ENCODE measurements at places on chromosomes 16 and 17.

GRCh38 chr17:62971853-62972252 is 5.8 kb downstream of the TANC2 start:
- no peak for DNase-seq

DNA sequence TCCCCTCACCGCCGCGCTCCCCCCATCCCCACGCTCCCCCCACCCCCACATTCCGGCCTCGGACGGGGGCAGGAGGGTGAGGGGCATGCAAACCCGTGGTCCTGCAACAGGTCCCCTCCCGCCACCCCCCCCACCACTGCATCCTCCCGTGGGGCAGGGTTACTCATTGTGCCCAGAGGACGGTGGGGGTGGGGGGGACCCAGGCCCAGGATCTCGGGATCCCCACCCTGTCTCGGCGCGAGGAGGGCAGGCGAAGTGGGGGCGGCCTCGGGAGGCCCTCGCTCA is 8.5 kb downstream of the SLC22A31 start:
- DNase-seq: no peak

DNA sequence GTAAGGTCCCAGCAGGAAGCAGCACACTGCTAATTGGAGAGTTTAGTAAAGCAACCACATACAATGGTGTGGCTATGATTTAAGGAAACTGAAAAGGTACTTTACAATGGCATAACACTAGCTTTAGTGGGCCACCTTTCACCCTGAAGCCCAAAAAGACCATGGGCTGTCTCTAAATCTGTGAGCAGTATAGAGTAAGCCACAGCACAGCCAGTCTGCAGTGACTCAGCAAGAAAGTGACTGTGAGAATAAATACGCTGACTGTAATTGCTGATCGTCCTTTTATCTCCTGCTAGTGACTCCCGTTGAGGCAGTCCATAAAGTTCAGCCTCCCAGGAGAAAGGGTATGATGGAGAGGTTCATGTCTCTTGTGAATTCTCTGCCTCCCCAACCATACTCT is 679.8 kb upstream of the KIF2B start:
- no peak for DNase-seq

DNA sequence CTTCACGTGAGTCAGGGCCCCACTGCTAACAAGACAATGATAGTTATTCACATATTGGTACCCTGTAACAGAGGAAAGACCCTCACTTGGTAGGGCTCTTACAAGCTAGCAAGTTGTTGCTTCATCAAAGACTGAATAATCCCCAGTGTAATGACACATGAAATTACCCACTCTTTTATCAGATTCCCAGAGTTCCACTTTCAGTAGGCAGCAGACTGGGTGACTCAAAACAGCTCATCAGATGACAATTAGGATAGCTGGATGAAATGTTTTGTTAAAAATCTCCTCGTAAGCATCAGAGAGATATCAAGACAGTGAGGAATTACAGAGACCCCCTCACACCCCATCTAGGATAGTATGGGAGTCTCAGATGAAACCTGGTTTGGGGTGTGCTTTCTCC is 6.8 kb upstream of the OR1E2 start:
- DNase-seq: no peak
